ENCODE measurements at places on chromosomes 2 and 18.

DNA sequence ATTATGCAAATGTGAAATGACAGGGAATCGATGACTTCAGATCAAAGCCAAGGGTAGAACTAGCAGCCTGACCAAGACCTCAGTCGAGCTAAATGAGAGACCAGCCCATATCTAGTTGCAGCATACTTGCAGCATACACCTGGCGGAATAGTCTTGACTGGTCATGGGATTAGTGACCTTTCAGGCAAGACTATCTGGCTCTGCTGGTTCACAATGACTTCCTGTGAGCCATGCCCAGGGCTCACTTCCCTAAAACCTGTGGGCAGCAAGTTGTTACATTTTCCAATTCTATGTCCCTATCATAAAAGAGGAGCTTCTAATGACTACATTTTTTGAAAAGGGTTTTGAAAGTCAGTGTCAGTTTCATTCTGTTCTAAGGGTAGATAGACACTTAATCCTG, 1624.9 kb upstream of the CELF4 start:
- no peak for DNase-seq

DNA sequence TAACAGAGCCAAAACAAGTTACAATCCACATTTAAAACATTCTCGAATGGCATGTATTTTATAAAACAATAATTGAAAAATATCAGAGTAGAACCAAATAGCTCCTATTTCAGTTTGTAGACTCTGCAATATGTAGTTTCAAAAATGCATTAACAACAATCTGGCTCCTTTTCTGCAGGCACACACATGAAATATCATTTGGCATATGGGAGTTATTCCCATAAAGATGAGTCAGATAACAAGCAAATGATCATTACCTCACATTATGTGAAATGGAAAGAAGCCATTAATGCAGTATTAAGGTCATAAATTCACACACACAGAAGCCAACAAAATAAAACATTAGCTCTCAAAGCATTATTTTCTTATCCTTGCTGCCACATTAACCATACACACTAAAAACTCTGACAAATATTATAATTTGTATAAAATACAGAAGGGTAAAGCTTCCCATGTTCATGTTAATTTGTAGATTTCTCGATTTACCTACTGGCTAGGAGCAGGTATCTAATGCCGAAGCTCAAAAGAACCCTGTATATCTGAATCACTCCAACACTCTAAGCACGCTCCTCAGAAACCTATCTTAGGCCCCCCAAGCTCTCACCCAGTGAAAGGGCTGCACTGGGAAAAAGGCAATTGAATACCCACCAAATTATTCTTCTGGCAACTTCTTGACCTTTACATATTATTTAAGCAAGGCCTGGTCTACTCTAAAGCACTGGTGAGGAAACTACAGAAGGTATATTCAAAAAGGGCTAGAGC, 13.8 kb downstream of the NBAS start:
- no peak for DNase-seq

DNA sequence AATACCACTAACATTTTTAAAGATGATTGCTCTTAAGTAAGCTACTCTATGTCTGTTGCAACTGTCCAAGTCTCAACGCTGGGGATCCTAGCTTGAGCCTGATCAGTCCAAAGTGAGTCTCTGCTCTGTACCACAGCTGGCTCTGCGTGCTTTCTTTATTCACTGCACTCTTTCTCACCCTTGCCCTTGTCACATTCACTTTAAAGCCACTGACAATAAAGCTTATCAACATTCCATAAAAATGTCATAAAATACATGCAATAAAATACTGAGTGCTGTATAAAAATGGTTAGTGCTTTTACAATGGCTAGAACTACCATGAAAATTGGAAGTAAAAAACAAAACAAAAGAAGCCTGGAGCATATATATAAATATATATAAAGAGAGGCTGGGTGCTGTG, 45.5 kb upstream of the LRRTM4 start:
- no peak for DNase-seq

- DNase-seq, result no peak
These were observed 25.0 kb downstream of the EMX1 start for GRCh38 chr2:72942293-72942692.

DNA sequence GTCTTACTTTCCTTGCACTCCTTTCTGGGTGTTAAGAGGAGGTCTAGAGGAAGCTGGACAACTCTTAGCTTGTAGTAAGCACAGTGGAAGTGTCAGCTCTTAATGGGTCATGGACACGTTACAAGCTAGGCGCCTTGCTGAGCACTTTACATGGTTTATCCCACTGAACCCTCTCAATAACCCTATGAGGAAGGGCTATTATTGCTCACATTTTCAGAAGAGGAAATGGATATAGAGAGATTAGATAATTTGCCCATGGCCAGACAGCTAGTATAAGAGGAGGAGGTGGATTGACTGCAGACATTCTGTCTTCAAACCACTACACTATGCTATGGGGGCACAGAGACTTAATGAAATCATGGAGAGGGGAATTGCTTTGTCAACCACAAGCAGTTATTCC, 8.3 kb upstream of the IL1RN start:
- no peak for DNase-seq

DNA sequence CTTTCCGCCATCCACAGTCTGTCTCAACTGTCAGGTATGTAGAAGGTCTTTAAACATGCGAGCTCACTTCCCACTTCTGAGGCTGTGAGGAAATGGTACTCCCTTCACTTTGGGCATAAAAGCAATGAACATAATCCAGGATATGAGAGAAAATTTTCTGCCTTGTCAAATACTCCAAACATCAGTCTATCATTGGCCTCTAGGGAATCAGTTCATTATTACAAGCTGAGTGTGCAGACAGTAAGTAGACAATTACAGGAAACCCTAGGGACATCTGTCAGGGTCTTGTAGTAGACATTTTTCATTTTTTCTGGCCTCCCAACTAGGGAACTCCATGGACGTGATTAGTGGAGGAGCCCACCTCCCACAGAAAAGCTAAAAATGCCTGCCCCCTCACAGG, 13.6 kb upstream of the APCDD1 start:
- no peak for DNase-seq

DNA sequence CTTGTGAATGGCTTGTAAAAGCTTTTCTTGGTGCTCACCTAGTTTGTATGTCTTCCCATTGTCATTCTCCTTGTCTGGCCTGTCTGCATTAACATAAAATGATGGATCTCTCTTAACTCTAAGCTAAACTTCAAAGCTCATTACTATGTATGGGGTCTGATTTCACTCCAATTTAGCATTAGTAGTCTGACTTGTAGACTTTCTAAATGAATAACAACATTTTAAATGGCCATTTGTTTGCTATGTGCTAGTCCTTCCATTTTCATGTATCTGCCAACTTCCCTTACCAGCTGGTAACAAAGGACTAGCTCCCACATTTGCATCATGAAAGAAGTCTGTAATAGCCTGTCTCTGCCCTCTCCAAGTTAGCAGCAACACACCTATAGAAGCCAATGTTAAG, 324.2 kb upstream of the RGPD4 start:
- no peak for DNase-seq

DNA sequence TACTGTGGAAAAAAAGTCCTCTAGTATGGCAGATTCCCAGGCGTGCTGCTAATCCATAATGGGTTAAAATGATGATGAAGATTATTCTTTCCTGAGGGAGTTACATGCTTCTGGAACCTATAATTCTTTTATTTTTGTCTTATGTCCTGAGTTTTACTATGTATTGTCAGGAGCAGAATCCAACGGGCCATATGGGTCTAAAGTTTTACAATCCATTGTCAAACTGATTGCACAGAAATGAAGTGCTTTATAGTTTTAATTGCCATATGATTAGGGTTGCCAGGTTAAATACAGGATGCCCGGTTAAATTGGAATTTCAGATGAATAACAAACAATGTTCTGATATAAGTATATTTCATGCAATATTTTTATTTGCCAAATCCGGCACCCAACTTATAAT, 100.9 kb upstream of the MAP3K20 start:
- DNase-seq, result no peak

DNA sequence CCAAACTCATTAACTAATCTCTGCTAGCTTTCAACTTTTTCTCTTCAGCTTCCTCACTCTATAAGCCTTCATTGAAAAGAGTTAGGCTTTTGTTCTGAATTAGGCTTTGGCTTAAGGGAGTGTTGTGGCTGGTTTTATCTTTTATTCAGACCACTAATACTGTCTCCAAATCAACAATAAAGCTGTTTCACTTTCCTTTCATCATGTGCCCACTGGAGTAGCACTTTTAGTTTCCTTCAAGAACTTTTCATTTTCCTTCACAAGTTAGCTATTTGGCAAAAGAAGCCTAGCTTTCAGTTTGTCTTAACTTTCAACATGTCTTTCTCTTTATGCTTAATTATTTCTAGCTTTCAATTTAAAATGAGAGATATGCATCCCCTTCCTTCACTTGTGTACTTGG, 271.7 kb upstream of the FSIP2 start:
- no peak for DNase-seq

DNA sequence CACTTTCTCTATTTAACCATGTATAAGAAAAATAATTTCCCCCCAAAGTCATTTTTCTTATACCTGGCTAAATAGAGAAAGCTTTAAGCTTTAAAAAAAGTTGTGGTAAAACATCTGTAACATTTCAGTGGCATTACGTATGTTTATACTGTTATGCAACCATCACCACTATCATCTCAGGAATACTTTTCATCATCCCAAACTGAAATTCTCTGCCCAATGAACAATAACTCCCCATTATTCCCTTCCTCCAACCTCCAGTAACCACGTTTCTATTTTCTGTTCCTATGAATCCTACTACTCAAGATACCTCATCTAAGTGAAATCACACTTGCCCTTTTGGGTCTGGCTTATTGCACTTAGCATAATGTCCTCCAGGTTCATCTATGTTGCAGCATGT, 1.7 kb upstream of the SLC3A1 start:
- DNase-seq, result no peak

DNA sequence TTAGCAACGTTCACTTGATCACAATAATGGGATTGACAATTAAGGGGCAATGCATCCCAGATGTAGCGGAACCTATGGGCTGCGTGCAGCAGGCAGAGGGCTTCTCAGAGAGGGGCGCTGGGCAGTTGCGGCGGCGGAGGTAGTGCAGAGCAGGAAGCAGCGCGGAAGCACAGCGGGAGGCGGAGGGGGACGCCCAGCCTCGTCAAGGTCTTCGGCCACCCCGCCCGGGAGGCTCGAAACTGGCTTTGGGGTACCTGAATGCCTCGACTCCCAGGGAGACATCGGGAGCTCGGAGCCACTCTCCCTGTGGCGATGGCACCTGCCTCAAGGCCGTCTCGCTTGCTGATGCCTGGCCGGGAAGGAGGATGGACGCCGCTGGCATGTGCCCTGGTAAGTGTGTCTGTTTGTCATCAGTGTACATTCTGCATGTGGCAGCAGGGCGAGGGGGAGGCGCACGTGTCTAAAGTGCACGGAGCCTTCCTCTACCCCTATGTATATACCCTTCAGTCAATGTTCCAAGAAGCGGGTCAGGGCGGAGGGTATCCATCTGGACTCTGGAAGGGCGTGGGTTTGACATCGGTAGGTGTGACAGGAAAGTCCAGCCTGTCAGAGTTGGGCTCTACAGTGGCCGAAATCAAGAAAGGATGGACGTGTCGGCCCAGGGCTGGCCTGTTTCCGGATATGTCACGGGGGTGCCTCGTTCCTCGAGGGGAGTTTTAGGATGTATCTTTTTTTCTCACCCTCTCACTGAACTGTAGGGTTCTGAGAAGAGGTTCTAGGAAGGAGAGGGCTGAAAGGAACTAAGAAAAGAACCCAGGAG, 7.5 kb upstream of the SP9 start:
- DNase-seq, result no peak

GRCh38 chr2:186827862-186828492, 21.0 kb downstream of the ZSWIM2 start:
- no peak for DNase-seq

DNA sequence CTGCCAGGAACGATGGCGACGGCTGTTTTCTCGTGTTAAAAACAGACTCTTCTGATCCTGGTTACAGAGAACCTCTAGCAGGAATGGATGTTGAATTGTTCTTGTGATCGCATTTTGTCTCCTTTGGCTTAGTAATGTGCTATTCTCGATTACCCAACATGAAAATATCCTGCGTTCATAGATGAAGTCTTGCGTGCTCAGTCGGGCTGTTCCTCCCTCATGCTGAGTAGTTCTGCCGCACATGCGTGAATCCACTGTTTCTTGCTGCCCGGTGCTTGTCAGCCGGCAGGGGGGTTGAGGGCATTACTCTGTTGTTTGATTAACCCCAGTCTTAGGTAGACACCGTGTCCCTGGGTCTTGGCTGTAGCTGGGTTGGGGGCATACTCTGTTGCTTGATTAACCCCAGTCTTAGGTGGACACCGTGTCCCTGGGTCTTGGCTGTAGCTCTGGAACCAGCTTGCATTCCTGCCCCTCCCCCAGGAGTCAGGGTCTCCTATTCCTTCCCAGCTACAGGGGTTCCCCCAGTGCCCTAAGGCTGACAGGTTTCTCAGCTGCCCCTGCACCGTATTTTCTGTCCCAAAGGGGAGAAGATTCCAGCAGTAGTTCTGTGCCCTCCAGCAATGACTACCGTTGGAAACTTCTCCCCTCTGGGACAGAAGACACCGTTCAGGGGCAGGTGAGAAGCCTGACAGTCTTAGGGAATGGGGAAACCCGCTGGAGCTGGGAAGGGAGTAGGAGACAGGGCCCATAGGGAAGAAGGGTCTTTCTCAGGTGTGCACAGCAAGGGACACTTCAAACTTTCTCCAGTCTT, 22.1 kb upstream of the ASB1 start:
- no peak for DNase-seq

All from stimulated activated naive CD4-positive, alpha-beta T cell treated with Interleukin-2 at 50 U/mL for 16 hours (primary cell).